ENCODE measurements at places on chromosomes 3 and 15. TPM values are rescaled to one million over a fixed set of nuclear protein-coding genes. Genes with fewer than 3 reads are reported as not detected.

SPSB4 gene
- total RNA-seq = not detected

COL7A1 gene
- total RNA-seq = 1.4 TPM

MANF gene
- 136 TPM for total RNA-seq

CYB561D2 gene
- 18.0 TPM for total RNA-seq

CHP1 gene
- total RNA-seq = 64.0 TPM

WDR49 gene
- 0.27 TPM for total RNA-seq

ELL3 gene
- 1.8 TPM for total RNA-seq

GOLGA8J gene
- not detected for total RNA-seq

IL16 gene
- 0.19 TPM for total RNA-seq

GPD1L gene
- total RNA-seq = 18.4 TPM

DLEC1 gene
- total RNA-seq = not detected

HTR3E gene
- not detected for total RNA-seq

EXD1 gene
- under 0.01 TPM for total RNA-seq

PEAK1 gene
- total RNA-seq = 67.3 TPM

RTP4 gene
- total RNA-seq = 0.18 TPM

UACA gene
- 105 TPM for total RNA-seq

DUOX1 gene
- not detected for total RNA-seq

CX3CR1 gene
- total RNA-seq = not detected

PPP1R14D gene
- total RNA-seq = not detected

TMEM108 gene
- total RNA-seq = 0.38 TPM

CCDC54 gene
- total RNA-seq = not detected

TJP1 gene
- 85.1 TPM for total RNA-seq

DNAH12 gene
- under 0.01 TPM for total RNA-seq

SPINK8 gene
- total RNA-seq = not detected

TMEM43 gene
- total RNA-seq = 77.9 TPM

POC1A gene
- total RNA-seq = 6.8 TPM

ATP10A gene
- total RNA-seq = 4.3 TPM

TUSC7 gene
- total RNA-seq = not detected

TMEM44 gene
- 76.4 TPM for total RNA-seq

ALG3 gene
- total RNA-seq = 24.6 TPM
